Endothelial cell of umbilical vein (primary cell): ENCODE measurements at places on chromosomes 4 and X. TPM values are rescaled to one million over a fixed set of nuclear protein-coding genes. Genes with fewer than 3 reads are reported as not detected.

The STK26 gene
- 3.7 and 5.2 TPM in 2 replicates for total RNA-seq

The PPEF2 gene
- not detected in 2 replicates for total RNA-seq

The CAPN6 gene
- not detected in 2 replicates for total RNA-seq

The LCORL gene
- 17.9 and 23.9 TPM in 2 replicates for total RNA-seq

The PRRG1 gene
- 28.3 and 37.6 TPM in 2 replicates for total RNA-seq

The L1CAM gene
- total RNA-seq, result not detected in 2 replicates

The SSX4 gene
- not detected in 2 replicates for total RNA-seq

The DCLK2 gene
- 4.6 and 4.7 TPM in 2 replicates for total RNA-seq

The CDS1 gene
- total RNA-seq, result 0.07 TPM in 1 of 2 replicates, not detected in the other

The TRPC5OS gene
- total RNA-seq, result not detected in 2 replicates

The TKTL2 gene
- total RNA-seq, result not detected in 2 replicates

The CDX4 gene
- not detected in 2 replicates for total RNA-seq

The SRPX2 gene
- total RNA-seq, result 124 and 133 TPM in 2 replicates

The SPATA4 gene
- total RNA-seq, result not detected in 2 replicates

The XK gene
- 0.07 TPM in 1 of 2 replicates, not detected in the other for total RNA-seq

The CYLC1 gene
- not detected in 2 replicates for total RNA-seq

The ADAM29 gene
- total RNA-seq, result not detected in 2 replicates

The CXCR3 gene
- total RNA-seq, result not detected in 2 replicates

The NIPAL1 gene
- 1.4 and 1.7 TPM in 2 replicates for total RNA-seq

The VSIG1 gene
- 2.1 and 2.6 TPM in 2 replicates for total RNA-seq

The NR3C2 gene
- 15.9 and 16.4 TPM in 2 replicates for total RNA-seq

The GNL3L gene
- 46.0 and 48.0 TPM in 2 replicates for total RNA-seq

The KLB gene
- not detected in 2 replicates for total RNA-seq

The RENBP gene
- 6.2 and 8.0 TPM in 2 replicates for total RNA-seq

The GATA1 gene
- not detected in 2 replicates for total RNA-seq

The SLC25A14 gene
- total RNA-seq, result 10.6 and 14.5 TPM in 2 replicates

The NONO gene
- 465 and 466 TPM in 2 replicates for total RNA-seq

The PLP2 gene
- 153 and 170 TPM in 2 replicates for total RNA-seq

The MORF4L2 gene
- total RNA-seq, result 414 and 445 TPM in 2 replicates

The SSX2B gene
- total RNA-seq, result not detected in 2 replicates

The HMX1 gene
- not detected in 2 replicates for total RNA-seq

The P2RY8 gene
- total RNA-seq, result not detected in 2 replicates

The HSFX4 gene
- not detected in 2 replicates for total RNA-seq

The SLIT2 gene
- 22.2 and 28.2 TPM in 2 replicates for total RNA-seq

The SPANXN3 gene
- not detected in 2 replicates for total RNA-seq

The YIPF6 gene
- 28.5 and 29.6 TPM in 2 replicates for total RNA-seq

The THAP6 gene
- 6.8 and 8.0 TPM in 2 replicates for total RNA-seq
